ENCODE measurements at places on chromosomes 2 and 18. TPM values are rescaled to one million over a fixed set of nuclear protein-coding genes. Genes with fewer than 3 reads are reported as not detected.

- DNase-seq = no peak
These were observed 109.7 kb downstream of the SP100 start for GRCh38 chr2:230525682-230526081.

DNA sequence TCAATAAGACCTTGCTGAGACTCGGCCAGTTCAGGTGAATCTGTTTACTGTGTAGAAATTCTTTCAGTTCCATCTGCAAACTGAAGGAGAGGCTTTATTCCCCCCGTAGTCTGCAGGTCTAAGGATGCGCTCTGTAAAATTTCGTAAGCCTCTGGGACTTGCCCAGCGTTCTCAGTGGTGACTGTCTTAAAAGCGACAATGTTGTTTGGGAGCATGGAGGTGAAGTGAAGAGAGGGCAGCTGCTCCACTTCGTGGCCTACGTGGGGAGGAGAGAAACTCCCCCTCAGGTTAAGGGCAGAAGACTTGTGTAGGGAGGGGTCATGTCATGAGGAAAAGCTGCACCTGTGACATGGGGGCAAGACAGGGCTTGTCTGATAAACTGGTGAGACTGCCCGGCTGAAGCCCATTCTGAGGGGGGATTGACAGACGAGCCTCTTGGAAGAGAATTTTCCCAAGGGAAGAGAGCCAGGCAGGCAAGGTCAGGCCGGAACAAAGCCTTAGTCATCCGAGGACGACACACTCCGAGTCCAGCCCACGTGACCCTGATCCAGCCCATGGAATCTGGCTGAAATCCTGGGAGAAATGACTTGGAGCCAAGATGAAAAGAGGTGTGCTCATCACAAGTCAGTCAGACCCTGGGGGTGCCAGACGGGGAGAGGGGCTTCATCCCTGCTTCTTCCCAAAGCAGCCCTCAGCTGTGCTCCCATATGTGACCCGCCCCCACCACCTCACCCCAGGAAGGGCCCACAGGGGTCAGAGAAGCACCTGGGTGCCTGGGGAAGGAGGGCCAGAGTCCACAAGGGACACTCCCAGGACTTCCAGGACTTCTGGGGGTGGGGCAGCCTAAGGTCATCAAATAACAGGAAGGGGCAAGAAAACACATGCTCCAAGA, 88.5 kb upstream of the SH3BP4 start:
- peak; percentile 56 for DNase-seq

DNA sequence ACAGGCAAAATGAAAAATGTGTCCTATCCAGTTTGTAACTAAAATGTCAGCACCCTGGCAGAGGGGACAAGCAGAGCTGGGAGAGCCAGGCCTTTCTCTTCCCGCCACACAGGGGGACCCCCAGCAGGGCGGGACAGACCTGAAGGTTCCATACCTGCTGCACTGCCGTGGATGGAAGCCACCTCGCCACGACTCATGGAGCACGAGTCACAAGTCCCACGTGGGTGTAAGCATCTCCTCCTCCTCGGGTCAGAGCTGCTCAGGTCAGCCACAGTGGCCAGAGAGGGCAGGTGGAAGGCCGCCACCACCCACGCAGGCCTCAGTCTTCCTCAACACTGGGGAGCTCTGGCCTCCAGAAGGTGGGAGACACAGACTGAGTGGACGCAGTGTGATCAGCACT, 21.0 kb downstream of the C1QL2 start:
- no peak for DNase-seq

The THUMPD2 gene
- 14.4 TPM for total RNA-seq

DNA sequence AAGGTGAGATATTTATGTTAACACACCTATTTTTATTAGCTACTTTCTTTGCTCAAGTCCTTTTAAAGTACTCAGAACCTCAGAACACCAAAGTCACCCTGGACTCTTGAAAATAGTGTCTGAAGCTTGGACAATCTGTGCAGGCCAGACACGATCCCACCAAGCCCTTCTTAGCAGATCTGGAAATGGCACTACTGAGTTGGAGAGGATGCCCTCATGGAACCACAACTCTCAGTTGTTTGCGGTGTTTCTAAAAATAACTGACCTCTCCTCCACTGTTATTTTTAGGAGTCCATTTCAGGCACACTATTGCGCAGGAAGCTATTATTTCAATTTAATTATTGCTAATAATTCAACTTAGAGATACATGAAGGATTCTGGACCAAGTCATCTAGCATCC, 103.5 kb upstream of the ITGB6 start:
- no peak for DNase-seq
